Activated CD4-positive, alpha-beta T cell treated with anti-CD3 and anti-CD28 coated beads for 4 hours (primary cell): ENCODE measurements at places on chromosomes 2 and 18.

- no peak for DNase-seq
Observed at GRCh38 chr2:73033766-73034381, 37.6 kb downstream of the SFXN5 start.

DNA sequence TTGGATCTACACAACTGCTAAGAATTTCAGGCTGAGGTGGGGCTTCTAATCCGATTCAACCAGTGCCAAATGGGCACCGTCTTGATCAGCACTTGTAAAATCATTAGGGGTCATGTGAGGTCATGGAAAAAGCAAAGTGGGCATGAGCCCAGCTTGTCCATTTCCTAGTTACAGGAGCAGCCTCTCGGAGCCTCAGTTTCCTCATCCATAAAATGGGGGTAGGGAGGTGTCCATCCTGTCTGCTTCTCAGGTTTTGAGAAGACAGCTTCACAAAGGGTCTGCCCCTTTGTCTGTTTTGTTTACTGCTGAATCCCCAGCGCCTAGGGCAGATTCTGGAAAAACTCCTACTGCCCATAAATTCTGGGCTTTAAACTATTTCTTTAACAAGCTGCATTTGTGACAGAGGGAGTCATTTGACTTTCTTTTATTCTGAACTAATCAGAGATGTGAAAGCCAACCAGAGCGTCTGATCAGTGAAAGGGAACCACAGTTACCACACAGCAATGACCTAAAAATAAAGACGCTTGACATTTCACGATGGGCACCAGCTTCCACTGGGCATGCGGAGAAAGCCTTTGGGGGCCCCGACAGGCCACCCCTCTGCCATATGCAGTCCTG is 38.9 kb downstream of the DNMT3A start:
- no peak for DNase-seq

DNA sequence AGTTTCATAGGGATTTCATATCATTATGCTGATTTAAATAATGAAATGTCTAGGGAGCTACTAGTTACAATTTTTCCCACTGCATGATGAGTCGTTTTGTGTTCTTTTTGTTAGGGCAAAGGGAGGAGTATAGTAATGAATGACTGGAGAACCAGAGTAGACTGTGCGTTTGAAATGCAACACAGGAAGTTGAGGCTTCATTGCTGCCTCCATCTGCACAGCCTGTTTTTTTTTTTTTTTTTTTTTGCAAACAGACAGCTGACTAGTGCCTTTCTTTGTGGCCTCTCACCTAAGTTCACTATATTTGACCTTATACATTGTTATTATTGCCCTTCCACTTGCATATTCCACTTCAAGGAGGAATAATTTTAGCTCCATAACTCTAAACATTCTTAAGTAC is 286.7 kb upstream of the LRRTM1 start:
- no peak for DNase-seq

GRCh38 chr2:26449278-26450030 is 28.5 kb downstream of the OTOF start:
- DNase-seq: no peak

DNA sequence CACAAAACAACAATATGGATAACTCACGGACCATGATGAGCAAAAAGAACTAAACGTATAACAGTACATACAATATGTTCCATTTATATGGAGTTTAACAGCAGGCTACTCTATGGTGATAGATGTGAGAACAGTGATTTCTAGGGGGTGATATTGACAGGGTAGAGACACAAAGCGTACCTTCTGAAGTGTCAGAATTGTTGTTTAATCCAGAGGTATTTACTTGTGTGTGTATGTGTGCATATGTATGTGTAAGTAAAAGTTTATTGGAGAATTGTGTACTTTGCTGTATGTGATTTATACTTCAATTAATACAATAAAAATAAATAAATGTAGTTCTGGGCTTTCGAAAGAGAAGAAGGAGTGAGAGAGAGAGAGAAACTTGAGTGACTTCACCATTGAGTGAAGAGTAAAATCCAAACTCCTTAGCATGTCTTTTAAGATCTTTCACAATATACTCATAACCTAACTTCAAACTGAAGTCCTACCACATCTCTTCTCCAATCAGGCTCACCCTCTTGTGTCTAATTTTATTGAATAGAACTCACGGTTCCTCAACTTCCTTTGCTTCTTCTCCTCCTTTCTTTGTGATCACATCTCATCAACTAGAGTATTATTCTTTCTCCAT is 126.0 kb upstream of the KLF7 start:
- DNase-seq: no peak
